ENCODE measurements at places on chromosomes 11 and 22. TPM values are rescaled to one million over a fixed set of nuclear protein-coding genes. Genes with fewer than 3 reads are reported as not detected.

Gene PTS
- total RNA-seq: 24.8 TPM

Gene KIRREL3
- 0.15 TPM for total RNA-seq

Gene DENND6B
- total RNA-seq: 10.5 TPM

Gene TLCD5
- 3.7 TPM for total RNA-seq

Gene GPHA2
- not detected for total RNA-seq

Gene HPX
- total RNA-seq: 2.3 TPM

Gene MMP8
- 1.7 TPM for total RNA-seq

Gene PIK3IP1
- total RNA-seq: 47.1 TPM

Gene MCHR1
- 0.21 TPM for total RNA-seq

Gene KRTAP5-8
- 0.34 TPM for total RNA-seq

Gene TP53I11
- 51.2 TPM for total RNA-seq

Gene PHETA2
- 18.1 TPM for total RNA-seq

Gene HBD
- not detected for total RNA-seq

- DNase-seq: peak; percentile 35
These were observed 6.2 kb upstream of the FTH1 start for GRCh38 chr11:61973476-61974162.

GRCh38 chr11:86464509-86465221, 90.0 kb downstream of the CCDC81 start:
- no peak for DNase-seq

DNA sequence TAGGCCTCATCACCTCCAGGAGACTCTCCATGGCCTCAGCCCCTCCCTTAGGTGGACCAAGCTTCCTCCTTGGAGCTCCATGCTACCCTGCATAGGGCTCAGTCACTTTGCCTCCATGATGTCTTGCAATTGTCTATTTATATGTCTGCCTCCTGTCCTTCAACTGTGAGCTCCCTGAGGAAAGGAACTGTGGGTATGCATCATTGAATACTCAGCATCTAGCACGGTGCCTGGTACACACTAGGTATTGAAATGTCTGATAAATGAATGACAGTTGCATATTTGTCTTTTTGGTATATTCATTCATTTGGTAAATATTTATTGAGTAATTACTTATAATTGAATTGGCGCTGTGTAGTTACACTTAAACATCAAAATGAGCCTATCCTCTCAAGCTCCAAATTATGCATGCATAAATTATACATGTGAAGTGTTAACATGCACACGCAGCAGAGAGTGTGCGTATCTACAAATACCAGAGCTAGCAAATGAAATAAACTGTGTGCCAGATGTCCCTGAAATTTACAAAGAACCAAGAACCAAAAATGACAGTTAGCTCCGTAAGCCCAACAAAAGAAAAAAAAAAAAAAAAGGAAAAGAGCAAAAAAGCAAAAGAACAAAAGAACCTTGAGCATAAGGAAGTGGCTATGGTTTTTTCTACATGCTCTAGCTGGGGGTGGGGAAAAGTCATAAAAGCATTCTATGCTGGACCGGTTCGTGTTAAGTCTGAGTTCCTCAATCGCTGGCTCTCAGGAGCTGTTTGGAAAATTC, 25.2 kb downstream of the GRAP2 start:
- no peak for DNase-seq

- no peak for DNase-seq
These were observed 44.2 kb upstream of the ADSL start for GRCh38 chr22:40302149-40302548.

DNA sequence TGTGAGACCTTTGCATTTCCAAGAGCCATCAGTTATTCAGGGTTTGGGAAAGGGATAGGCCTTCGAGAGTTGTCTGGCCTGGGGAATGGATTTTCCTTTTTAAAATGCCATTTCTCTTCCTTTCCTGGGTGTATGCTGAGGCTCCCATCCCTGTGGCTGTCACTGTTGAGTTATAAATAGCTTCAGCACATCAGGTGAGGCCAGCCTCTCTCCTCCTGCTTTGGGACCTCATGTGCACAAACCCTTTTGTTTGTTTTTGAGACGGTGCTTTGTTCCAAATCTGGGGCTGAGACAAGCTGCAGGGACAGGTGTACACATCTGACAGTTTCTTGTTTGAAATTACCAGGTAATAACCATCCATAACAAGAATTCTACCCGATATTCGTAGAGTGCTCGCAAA, 1.3 kb downstream of the TEF start:
- no peak for DNase-seq

GRCh38 chr11:120056301-120057027, 81.4 kb downstream of the TRIM29 start:
- no peak for DNase-seq

GRCh38 chr22:31829505-31829904, 75.7 kb downstream of the DEPDC5 start:
- DNase-seq: no peak

- no peak for DNase-seq
These were observed 38.6 kb upstream of the MMP13 start for GRCh38 chr11:102994105-102994504.

GRCh38 chr22:17876306-17876831, 102.1 kb upstream of the BID start:
- peak; percentile 31 for DNase-seq

DNA sequence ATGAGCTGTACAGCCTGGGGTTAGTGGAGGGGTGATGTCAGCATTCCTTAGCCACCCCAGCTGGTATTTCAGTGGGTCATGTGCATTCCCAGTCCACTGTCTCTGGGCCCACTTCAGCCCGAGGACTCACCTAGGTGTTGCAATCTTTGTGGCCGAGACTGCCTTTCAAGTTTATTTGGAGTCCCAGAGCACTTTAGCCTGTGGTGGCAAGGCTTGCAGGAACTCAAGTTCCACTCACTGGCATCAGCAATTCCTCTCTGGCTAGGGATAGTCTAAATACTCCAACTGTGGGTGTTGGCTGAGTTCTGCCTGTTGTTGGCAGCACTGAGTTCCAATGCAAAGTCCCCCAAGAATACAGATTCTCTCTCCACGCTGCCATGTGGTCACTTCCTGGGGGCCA, 191.6 kb upstream of the PGR start:
- DNase-seq: no peak

DNA sequence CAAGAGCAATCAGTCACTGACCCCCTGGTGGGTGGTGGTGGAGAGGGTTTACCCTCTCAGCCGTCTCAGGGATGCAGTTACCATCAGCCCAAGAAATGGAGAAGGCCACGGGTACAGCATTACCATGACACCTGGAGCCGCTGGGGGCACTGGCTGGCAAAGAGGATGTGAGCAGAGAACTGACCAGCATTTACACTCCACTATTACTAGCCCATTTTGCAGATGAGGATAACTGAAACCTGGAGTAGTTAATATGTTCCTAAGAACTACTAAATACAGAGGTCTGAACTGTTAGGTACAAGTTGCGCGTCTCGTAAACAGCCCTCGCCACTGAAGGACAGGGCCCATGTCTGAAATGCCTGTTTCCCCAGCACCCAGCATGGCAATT, 79.0 kb downstream of the TIMP3 start:
- DNase-seq: no peak

DNA sequence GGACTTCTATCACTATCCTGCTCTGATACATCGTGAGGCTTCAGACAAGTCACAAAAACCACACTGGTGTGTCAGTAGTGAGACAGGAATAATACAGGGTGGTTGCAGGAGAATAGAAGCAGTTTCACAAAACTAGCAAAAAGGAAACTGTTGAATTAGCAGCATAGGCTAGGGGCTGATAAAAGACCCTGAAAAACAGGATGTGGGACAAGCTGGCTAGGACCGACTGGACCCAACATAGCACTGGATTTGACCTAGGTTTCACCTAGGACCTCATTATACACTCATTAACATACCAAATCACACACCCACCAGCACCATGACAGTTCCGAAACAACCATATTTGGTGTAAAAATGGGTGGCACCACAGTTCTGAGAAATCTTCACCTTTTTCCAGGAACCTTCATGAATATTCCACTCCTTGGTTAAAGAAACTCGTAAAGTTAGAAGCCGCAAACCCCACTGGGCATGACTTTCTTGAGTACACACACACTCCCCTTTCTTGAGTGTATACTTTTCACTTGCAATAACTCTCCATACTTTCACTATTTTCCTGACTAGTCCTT, 76.2 kb downstream of the SLC1A2 start:
- DNase-seq: no peak

- DNase-seq: no peak
These were observed 5.0 kb downstream of the MPST start for GRCh38 chr22:37024339-37025157.

DNA sequence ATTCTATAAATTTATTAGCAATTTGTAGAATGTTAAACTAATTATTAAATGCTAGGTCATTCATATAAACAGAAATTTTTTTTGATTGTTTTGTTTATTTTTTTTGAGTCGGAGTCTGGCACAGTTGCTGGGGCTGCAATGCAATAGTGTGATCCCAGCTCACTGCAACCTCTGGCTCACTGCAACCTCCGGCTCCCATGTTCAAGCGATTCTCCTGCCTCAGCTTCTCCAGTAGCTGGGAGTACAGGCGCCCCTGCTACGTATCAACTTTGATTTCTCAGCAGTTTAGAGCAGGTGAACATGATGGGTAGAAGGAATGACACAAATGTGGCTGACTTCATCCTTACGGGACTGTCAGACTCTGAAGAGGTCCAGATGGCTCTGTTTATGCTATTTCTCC, at the start of gene OR8H3:
TSS of gene OR8H3 (plus strand) at position 301 of the 400 bp plus-strand sequence. CDS start at position 301, 0 bp downstream.
- DNase-seq: no peak

DNA sequence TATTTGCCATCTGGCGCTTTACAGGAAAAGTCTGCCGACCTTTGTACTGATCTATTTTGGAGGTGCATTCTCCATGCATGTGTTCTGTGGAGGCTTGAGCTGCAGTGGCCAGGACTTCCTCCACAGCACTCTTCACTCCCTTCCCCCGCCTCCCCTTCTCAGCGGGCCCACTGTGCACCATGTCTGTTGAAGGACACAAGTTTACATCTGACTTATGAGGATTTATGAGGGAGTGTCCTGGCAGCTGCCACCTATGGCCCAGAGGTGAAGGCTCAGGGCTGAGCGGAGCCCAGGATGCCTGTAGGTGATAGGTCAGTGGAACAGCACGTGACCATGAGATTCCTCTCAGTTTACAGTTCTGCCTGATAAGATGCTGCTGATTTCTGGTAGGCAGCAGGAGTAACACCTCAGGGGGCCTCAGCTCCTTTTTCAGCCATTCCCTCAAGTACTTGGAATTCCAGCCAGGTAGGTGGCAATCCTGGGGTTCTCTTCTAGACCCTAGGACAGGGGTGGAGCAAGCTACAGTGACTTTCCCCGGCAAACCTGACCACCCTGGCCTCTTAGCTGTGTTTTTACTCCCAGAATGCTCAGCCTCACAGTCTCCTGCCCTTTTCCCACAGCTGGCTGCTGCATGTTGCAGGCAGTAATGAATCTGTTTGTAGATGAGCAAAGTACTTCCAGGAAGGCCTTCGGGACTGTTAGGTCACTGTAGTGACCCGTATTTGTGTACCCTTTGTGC, 59.9 kb downstream of the PPFIBP2 start:
- no peak for DNase-seq

- no peak for DNase-seq
These were observed 17.3 kb downstream of the PIK3IP1 start for GRCh38 chr22:31275018-31275417.

GRCh38 chr11:19092850-19093249, 24.1 kb upstream of the ZDHHC13 start:
- no peak for DNase-seq
